GF-D8 (cell line): ENCODE measurements at places on chromosomes 3 and 15.

- DNase-seq, result no peak
These were observed 2.2 kb upstream of the UBA3 start for GRCh38 chr3:69082361-69082760.

GRCh38 chr15:60821462-60822061 lies 342.6 kb upstream of the ICE2 start:
- no peak for DNase-seq

- DNase-seq, result no peak
These were observed 85.7 kb downstream of the OXNAD1 start for GRCh38 chr3:16350597-16351318.

DNA sequence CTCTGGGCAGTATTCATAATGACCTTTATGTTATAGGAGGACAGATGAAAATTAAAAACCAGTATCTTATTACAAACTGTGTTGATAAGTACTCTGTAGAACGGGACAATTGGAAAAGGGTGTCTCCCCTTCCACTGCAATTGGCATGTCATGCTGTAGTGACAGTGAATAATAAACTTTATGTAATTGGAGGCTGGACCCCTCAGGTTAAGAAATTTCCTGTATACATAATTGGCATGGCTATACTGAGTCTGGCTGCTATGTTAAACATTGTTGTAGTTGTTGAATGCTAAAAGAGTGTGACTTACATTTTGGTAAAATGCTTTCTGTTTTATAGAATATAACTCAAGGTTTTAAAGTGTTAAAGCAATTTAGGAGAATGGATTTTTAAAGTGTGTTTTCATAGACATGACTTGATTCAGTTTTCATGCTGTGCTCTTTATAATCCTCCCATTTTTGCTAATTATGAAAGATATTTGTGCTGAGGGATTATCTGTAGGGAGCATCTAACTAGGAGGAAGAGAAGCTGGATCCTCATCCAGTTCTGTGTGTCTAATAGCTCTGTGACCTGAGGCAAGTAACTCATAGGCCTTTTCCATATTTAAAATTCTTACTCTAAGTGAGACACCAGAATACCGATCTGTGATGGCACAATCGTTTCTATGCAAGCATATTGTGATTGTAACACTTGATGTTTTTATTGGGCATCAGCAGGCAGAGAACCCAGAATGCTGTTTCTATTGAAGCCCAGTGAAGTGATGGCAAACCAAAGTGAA lies 13.0 kb downstream of the KBTBD12 start:
- no peak for DNase-seq

DNA sequence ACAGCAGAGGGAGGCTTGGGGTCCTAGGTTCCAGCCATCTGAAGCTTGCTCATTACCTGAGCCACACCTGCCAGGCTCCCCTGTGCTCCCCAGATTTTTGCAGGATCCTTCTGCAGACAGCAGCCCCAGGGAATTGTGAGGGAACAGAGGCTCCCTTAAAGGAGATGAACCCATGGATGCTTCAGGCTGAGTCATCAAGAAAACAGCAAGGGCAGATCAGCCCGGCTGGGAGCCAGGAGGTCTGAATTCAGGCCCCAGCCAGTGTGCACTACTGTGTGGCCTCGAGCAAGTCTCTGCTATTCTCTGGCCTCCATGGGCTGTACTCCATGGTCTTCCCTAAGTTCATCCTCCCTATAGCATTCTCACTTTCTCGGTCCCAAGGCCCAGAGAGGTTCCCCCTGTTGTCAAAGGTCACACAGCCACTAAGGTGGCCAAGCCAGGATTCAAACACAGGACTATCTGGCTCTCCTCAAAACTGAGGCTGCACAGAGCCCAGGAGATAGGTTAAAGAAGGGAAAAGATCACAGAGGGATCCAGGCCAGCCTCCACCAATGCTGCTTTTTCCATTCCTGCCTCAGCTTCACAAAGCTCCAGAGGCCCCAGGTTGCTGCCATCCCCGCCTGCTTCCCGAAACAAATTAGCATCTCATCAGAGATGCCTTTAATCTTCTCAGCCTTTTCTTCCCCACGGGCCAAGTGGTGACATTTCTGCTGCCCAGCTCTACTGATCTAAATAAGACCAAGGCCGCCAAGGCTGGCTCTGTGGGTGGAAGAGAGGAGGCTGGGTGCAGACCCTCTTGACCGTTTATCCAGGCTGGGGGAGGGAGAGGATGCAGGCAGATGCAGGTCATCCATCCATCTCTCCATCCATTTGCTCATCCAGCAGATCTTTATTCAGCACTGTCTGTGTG lies 21.2 kb upstream of the GRIP2 start:
- DNase-seq, result no peak
